Activated CD4-positive, alpha-beta memory T cell treated with anti-CD3 and anti-CD28 coated beads, Interleukin-2, amount 10 ng/mL, durations not matched to agents 7 days and 5 days (primary cell): ENCODE measurements at places on chromosomes 4 and X. TPM values are rescaled to one million over a fixed set of nuclear protein-coding genes. Genes with fewer than 3 reads are reported as not detected.

DNA sequence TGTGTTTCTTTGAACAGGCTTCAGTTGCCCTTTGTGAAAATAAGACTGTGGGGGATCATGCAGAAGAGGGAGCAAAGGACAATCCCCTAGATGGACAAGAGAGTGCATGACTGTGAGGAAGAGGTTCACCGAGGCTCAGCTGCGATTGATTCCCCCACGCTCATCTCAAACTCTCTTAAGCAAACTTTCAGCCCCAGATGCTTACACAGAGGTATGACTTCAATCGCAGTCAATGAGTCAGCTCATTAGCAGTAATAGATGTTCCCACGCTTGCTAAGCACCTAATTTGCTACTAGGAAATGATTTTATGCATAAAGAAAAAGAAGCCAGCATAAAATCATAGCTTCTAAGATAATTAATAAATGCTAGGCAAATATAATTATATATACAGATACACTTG lies 2256.1 kb upstream of the AGA start:
- DNase-seq = no peak

GRCh38 chr4:66955784-66956183 lies 589.5 kb downstream of the CENPC start:
- no peak for DNase-seq

- DNase-seq = no peak
These were observed 940.3 kb upstream of the IGFBP7 start for GRCh38 chr4:58050439-58050838.

- no peak for DNase-seq
These were observed 9.8 kb upstream of the RTL5 start for GRCh38 chrX:72141372-72142004.

DNA sequence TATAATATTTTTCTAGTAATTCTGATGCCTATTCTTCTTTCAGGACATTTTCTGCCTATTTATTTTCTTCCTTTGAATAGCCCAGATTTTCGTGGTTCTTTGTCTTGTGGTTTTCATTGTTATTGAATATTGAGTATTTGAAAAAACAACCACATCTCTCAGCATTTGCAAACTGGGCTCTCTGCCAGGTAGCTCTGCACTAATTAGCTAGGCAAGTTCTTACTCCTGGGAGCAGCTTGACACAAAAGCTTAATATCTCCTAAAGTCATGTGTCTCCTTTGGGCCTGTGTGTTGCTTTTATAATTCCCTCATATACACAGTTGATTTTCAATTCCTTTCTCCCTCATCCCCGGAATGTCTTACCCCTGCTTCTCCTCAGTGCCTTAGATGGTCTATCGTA lies 413.5 kb upstream of the GRIA3 start:
- DNase-seq = no peak

- no peak for DNase-seq
These were observed 222.4 kb downstream of the SLIT2 start for GRCh38 chr4:20474119-20474518.

- no peak for DNase-seq
These were observed 301.2 kb upstream of the DIAPH2 start for GRCh38 chrX:96383428-96383827.

RXFP1 gene
- not detected for total RNA-seq
